ENCODE measurements at places on chromosomes 2 and 18.

GRCh38 chr18:31451625-31452024 is 4.1 kb downstream of the DSG3 start:
- no peak for DNase-seq

DNA sequence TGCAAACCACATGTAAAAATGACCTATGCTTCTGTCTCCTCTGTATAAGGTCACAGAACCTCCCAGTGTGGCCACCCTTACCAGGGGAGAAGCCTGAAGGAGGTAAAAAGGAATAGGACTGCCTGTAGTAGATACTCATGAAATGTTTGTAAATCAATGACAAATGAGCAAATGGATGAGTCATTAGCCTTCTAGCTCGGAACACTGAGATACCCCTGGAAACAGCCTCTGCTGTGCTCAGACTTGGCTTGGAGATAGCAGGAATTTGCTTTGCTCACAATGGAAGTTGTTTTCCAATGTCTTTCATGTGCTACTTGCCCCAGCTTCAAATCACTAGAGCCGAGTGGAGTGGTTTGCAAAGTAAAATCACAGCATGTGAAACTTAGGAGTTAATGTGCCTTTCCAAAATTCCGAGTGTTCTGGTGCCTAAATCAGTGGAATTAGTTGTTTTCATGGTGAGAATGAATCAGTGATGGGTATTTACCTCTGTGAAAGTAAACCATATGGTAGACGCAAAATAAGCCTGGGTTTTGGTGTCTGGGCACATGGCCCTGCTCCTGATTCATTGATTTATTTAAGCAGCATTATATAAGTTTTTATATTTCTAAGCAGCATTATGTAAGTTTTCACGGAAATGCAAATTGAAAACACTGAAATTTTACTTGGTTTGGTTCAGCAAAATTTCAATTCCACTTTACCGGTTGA is 154.0 kb upstream of the MAP3K20 start:
- DNase-seq = no peak

DNA sequence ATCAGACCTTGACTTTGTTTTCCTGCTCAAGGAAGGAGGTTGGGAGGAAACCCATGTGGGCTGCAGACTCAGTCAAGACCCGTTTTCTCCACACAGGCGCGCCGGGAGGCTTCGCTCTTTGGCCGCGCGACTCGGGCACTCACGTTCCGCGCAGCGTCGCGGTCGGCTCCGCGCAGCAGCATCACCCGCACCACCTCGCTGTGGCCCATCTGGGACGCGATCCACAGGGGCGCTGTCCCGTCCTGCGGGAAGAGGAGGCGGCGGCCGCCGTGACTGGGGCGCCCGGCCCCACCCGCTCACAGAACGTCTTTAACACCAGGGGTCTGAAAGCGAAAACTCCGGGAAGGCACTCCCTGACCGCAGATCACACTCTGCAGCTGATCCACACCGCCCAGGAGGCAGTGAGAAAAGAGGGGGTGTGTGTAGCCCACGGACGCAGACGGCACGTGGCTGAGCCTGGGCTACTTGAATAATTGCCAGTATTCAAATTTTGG is 33.1 kb upstream of the NPC1 start:
- DNase-seq = peak; percentile 46

DNA sequence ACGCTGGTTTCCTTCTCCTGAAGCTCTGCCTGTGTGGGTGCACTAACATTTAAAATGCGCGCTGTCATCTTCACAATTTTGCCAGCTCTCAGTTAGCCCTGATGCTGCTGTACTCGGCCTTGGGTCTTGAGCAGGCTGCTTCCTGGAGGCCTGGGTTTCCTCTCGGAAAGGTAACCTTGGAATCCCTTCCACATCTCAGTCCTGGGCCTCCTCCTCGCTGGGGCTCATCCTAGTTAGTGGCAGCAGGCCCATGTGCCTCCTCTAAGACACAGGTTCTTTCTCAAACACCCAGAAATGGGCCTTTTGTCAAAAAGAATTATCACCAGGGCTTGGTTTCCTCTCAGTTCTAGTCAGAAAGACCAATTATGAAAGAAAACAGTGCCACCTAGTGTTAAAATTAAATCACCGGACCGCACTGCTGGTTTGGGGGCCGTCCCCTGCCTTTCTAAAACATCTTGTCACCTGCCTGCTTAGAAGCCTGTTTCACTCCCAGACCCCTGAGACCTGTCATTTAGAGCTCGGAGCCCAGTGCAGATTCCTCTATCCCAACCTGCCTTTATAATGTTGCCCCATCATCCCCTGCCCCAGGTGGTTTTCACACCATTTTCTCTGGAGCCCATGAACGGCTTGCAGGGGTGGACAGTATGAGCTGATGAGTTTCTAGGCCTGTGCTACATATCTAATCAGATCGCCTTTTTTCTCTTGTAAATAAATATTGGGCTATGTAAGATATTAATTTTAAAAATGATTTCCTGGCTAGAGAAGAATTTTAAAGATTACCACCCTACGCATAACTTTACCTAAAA is 42.4 kb downstream of the HK2 start:
- peak; percentile 90 for DNase-seq

- no peak for DNase-seq
These were observed 27.9 kb downstream of the COL3A1 start for GRCh38 chr2:189002079-189002478.

DNA sequence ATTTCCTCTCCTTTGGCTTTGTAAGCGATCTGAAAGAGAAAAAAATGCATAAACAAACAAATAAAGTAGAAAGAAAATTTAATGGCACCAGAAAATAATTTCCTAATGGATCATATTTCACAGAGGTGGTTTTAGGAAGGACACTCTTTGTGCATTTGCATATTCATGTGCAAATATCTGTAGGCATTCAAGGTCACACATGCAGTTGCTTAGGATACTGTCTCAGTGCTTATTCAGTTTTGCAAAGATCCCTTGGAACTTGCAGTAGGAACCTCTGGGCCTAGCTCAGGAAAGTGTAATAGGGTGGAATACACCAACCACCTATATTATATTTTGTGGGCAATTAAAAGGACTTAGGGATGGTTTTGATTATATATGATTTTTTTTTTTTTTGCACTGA is 54.3 kb downstream of the NEB start:
- DNase-seq = no peak

DNA sequence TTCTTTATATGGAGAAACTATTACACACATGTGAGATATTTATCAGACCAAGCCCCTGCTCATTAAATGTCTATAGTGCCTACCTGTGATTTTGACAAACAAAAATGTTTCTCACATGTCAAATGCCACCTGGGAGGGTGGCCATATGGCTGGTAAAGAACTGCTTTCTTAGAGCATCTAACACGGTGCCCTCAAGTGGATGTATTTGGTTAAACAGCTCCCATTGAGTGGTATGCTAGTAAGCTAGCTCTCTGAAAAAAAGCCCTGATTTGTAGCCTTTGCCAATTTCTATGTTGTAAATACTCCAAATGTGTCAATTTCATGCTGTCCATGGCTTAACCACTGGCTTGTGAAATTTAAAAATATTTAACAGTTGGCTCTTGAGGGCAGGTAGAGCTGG is 94.6 kb downstream of the PMAIP1 start:
- DNase-seq = no peak

- DNase-seq = peak; percentile 63
These were observed 221.9 kb downstream of the DYM start for GRCh38 chr18:49238433-49239042.

Measured in suppressor macrophage treated with lipopolysaccharide for 1 hour (primary cell).